ENCODE measurements at places on chromosomes 11 and 22. TPM values are rescaled to one million over a fixed set of nuclear protein-coding genes. Genes with fewer than 3 reads are reported as not detected.

GRCh38 chr11:128860571-128861361 is 6.3 kb downstream of the KCNJ1 start:
- no peak for DNase-seq

C11orf87 gene
- not detected for total RNA-seq

DNA sequence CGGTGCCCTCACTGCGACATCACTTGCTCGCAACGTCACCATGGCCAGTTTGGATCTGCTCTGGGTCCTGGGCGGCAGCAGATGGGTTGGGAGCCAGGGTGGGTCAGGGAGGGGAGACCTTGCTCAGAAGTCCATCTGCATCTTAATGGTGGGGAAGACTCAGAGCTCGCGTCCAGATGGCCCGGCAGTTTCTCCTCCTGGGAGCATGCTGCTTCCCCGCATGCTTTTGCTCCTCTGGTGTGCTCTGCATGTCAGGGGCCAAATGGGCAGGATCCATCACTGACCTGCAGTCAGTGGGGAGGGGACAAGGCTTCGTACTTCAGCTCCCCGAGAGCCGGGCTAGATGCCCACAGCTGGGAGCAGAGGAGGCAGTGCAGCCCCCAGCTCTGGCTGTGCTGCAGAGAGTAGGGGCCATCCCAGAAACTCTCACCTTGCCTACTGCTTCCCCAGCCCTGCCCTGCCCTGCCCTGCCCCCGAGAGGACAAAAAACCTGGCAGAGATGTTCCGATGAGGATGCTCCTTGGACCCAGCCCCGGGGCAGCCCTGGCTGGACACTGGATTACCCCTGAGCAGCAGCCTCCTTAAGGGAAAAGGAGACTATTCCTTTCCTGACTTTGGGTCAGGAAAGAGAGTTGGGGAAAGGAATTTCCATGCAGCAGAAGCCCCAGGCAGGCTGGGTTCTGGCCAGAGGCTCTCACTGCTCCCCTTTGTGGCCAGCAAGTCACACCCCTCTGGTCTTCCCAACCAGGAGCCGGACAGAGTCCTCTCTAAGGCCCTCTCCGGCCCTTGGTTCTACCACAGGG is 149.9 kb downstream of the PKNOX2 start:
- no peak for DNase-seq

DNA sequence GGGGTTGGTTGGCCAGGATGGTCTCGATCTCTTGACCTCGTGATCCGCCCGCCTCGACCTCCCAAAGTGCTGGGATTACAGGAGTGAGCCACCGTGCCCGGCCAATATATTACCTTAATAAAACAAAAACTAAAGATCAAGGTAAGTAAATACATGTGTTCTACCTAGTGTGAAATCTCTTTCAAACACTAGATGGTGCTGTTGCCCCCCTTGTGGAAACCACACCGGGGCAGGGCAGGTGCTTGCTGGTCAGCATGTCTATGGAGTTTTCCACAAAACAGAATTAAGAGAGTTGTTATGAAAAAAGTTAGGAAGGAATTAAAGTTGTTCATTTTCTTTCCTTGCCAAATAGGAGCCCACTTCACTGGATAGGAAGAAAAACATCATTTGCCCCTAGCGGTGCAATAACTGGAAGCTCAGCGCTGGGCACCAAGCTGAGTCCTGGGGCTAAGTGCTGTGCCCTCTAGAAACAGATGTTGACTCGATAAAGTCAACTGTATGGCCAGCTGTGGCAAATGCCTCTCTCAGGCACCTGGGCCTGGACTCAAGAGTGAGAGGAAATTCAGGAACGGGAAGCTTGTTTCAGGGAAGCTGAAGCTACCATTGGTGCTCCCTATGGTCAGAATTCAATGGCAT is 6.3 kb upstream of the KCNJ5 start:
- peak; percentile 83 for DNase-seq

- no peak for DNase-seq
Measured at GRCh38 chr22:42549331-42550060, 4.3 kb upstream of the SERHL2 start.

UBQLNL gene
- not detected for total RNA-seq

NPAS4 gene
- total RNA-seq: not detected

DNA sequence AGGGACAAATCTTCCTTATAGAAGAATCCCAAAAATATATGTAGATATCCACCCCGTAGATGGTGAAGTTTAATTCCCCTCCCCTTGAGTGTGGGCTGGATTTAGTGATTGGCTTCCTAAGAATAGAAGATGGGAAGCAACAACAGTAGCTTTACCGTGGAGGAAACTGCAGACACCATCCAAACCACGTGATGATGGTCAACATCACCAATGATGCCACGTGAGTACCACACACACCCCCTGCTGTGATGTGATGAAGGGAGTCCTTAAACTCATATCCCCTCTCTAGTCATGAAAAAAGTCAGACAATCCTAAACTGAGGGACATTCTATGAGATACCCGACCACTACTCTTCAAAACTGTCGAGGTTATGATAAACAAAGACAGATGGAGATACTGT is 76.4 kb upstream of the SLC22A12 start:
- DNase-seq: no peak

- DNase-seq: no peak
Measured at GRCh38 chr22:43828725-43828997, 16.6 kb upstream of the EFCAB6 start.

- no peak for DNase-seq
Measured at GRCh38 chr22:48942698-48943566, 884.7 kb downstream of the BRD1 start.

- DNase-seq: no peak
Measured at GRCh38 chr22:30238136-30238535, 8.4 kb downstream of the LIF start.
